Activated T-cell treated with anti-CD3 and anti-CD28 coated beads, Interleukin-2, amount 50 U/mL, for 1 hour (primary cell): ENCODE measurements at places on chromosomes 3 and 15.

DNA sequence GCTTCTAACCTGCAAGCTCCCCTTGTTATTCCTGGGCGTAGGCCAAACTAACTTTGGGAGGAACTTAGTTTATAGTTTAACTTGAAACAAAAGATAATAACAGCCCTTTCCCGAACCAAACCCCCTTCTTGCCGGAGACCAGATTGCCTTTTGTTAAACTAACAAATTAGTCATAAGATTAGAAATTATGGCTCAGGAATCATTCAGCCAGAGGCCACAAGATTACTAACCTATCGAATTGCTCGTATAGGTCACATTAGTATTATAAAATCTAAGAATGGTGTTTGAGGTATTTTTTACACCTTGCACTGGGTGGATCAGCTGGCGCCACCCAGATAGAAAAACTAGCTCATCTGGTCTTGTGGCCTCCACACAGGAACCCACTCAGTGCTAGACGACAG is 65.3 kb upstream of the RAP2B start:
- DNase-seq = no peak

DNA sequence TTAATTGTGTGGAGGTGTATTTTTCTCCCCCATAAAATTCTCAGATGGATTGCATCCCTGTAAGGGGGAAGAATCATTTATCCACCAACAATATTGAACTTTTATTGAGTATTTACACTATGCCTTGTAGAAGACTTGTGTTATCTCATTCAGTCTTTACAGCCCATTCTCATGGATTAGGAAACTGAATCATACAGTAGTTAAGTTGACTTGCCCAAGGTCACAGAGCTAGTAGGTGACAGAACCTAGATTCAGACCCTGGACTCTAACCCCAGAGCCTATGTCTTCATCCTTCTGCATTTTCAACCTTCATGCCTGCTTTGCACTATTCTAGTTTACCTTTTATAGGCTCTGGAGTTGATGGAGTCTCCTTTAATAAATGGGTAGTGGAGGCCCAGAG is 226.8 kb downstream of the LPP start:
- no peak for DNase-seq

GRCh38 chr3:123488645-123489347 is 39.9 kb upstream of the ADCY5 start:
- no peak for DNase-seq

- peak; percentile 58 for DNase-seq
Observed at GRCh38 chr3:14633819-14634424, 17.6 kb upstream of the CCDC174 start.

DNA sequence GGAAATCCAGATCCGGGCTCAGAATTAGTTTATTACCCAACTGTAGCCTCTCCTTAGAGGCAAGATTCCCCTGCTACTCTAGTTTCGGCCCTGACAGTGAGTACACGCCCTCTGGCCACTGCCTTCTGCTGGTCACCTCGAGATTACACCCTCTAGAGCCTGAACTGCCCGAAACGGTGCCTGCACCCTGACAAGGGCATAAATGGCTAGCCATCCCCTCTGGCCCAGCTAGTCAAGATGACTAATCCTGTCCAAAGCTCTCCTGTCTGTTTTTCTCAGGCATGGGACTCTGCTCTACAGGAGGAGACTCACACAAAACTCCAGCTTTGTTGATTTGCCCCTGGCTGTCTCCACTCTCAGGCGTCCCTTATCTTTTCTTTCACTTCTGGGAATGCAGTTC is 150.5 kb upstream of the UBE2E2 start:
- DNase-seq = no peak

DNA sequence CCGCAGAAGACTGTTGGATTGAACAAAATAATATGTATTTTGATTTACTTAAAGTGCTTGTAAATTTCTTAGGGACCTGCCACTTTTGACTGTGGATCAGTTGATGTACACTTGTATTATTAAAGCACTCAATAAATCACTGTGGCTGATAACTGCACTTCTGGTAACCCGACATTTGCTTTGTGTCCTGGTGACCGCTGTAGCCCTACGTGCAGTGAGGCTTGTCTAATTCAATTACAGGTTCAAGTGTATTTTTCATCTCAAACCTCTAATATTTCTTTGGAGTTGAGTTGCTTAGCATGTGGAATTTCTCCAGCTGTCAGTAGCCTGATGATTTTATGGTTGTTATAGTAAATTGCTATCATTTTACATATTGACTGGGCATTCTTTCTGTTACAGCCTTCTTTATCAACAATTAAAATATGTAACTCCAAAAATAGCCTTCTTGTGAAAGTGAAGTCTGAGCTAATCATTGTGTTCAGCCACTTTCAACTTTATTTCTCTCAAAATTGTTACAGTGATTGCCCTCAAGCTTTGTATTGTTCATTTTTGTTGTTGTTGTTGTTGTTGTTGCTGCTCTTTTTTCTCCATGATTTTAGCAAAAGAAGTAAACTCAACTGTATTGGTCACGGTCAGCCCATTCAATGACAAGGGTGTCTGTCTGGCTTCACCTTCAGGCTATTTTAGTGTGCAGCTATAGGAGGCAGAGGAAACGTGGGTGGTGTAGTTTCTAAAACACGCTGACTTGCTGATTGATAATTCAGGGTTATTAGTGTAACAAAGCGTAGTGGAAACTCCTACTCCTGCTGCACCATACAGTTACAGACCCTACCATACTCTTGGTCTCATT is 215.1 kb upstream of the UBE2E1 start:
- no peak for DNase-seq

- no peak for DNase-seq
Observed at GRCh38 chr3:188542196-188542595, 388.2 kb downstream of the LPP start.

GRCh38 chr15:52803467-52804306 is 13.6 kb upstream of the ONECUT1 start:
- DNase-seq = no peak

DNA sequence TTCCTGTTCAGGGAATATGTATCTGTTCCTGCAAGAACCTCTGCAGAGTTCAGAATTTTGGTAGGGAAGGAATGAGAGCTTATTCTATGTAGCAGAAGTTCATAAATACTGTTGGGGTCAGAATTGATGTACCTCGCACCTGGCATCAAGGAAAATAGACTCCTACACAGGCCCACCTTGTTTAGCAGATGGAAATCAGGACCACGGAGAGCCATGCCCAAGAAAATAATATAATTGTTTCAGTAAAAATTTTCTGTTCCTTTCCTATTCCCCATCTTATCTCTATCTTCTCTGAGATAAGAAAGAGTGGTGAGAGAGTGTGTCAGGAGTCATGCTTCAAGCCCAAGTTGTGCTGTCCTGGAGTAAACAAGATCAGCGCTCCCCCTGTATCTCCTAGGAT is 404.7 kb upstream of the UBE2E2 start:
- DNase-seq = no peak

DNA sequence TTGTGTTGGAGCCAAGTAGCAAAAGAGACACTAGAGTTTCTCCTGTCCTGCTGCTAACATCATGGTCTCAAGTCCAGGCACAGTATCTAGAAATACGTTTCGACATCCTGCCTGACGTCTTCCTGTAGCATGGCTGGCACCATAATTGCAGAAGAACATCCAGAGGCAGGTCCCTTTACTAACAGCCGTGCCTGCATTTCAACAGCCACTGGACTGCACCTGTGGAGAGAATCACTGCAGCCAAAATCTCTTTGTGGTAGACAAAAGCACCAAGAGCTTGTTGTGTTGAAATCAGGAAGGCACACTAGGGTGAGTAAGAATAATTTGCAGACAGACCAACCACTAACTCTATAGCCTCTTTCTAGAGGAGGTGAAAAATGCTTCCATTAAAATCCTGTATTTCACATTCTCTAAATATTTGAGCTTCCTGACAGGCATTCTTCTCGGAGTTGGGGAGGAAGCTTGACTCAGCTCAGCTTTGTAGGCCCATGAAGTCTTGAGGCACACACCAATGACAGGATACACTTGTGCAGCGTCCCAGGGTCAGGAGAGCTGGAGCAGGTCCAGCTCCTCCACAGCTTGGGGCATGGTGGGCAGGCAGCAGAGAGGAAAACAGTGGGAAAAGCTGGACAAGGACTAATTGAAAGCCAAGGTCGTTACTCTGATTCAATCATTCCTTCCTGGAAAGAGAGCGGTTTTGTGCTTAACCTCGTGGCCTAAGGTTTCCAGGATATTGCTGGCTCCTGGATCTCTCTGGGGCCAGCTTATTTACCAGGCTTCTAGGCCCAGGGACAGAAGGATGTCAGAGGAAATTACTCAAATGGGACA is 244.9 kb downstream of the FAM43A start:
- DNase-seq = no peak

DNA sequence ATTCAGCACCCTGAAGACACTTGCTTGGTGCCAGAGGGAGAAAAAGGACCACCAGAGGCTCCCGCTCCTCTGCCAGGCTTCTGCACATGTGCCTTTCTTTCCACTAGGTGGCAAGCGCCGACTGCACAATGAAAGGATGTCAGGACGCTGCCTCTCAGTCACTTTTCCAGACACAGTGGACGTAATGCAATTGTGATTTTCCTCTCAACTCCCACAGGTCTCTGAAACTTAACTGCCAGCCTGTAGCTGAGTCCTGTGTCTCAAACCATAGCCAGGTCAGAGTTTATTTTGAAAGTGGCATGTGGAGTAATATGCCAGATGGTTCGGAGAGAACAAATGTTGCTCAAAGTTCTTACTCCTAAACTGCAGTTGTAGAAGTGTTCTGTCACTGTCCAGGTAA is 162.9 kb downstream of the ITPR1 start:
- DNase-seq = no peak

DNA sequence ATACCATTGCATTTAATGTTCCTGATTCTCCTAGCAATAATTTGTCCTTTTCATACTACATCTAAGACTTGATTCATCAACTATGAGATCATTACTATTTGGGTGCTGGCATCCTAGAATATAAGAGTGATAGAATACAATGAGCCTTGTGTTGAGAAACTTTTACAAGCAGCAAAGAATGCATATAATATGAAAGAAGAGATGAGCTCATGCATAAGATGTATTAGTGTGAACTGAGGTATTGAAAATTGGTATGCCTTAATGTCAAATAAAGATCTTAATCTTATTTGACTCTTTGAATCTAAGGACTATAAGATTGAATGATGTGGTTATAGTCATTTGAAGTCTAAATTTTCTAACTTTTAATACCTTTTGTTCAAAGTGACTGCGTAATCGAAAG is 220.0 kb upstream of the ARHGEF26 start:
- no peak for DNase-seq

GRCh38 chr3:62732183-62732904 is 142.9 kb downstream of the CADPS start:
- DNase-seq = no peak

DNA sequence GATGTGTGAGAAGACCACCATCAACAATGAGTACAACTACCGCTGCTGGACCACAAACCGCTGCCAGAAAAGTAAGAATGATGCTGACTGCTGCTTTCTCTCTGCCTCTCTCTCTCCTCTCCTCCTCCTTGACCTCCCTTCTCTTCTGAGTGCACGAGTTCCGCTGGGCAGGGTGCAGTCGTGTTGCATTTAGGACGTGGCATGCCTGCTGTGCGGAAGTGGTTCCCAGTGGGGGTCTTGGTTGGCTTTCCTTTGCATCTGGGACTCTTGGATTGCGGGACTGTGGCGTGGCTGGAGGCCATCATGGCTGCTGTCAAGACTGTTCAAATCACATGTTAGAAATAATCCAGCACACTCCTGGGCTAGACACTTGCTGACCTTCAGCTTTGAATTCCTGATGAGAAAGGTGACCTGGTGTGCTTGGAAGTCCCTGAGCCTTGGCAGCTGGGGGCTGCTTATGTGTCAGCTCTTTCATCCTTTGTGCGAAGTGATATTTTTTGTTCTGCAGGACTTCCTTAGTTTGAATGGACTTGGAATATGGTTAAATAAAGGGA is 59.8 kb downstream of the IGF1R start:
- DNase-seq = no peak

DNA sequence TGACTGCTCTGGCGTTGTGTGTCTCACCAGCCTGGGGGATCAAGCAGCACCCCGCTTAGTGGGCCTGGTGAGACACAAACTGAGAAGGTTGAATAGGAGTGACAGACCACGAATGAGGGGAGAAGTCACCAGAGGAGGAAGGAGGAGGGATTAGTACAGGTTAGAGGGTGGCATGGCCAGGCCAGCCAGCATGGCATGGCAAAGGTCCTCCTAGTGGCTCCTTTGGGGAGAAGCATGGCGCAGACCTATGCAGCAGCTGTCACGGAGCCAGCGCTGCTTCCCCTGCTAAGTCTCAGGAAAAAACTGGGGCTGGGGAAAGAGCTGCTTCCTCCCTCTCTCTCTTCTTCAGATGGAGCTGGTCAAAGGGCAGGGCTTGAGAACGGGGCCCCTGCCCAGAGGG is 48.6 kb downstream of the ZDHHC3 start:
- DNase-seq = no peak

GRCh38 chr15:75036212-75036616 is 12.8 kb downstream of the PPCDC start:
- DNase-seq = no peak

GRCh38 chr3:107062787-107063186 is 314.5 kb upstream of the CCDC54 start:
- no peak for DNase-seq

GRCh38 chr3:122560680-122561079 is 3.4 kb downstream of the PARP9 start:
- DNase-seq = no peak

DNA sequence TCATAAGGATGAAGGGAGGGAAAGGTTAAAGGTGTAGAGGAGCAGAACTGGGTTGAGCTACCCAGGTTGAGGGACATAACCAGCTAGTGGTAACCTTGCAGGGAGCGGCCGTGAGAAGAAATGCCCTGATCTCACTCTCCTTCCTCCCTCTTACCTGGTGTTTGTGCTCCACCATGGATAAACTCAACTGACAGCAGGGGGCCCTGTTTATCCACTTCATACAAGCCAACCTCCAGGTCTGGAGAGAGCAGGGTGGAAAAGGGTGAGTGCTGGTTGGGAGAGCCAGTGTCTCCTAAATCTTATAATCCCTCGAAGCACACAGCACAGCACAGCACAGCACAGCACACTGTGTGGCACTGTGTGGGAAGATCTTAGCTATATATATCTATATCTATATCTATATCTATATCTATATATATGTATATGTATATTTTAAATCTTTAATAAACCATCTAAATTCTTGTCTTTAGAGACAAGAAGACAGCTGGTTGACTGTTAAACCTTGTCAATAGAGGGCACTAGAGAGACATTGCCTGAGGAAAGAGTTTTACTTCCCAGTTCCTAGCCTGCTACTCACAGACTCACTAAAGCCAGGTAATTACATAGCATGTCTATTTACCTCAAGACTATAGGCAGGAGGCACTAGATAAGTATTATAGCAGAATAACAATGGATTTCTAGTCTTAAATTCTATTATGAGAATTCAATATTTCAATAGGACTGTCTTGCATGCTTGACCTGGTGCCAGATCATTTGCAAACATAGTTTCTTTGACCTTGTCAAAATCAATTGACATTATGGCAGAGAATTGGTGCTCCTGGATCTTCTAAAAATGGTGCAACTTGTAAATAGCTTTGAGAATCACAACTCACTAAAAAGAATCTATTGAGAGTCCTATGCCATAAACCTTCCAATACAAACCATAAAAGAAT is 21.7 kb upstream of the FMN1 start:
- no peak for DNase-seq
